ENCODE measurements at places on chromosomes 4 and X. TPM values are rescaled to one million over a fixed set of nuclear protein-coding genes. Genes with fewer than 3 reads are reported as not detected.

GRCh38 chr4:158788516-158788915 lies 19.7 kb downstream of the FNIP2 start:
- DNase-seq, result peak; percentile 66

GRCh38 chr4:138252551-138252950 lies 10.4 kb upstream of the SLC7A11 start:
- no peak for DNase-seq

- peak; percentile 20 for DNase-seq
These were observed 15.4 kb upstream of the FHDC1 start for GRCh38 chr4:152920768-152921167.

DNA sequence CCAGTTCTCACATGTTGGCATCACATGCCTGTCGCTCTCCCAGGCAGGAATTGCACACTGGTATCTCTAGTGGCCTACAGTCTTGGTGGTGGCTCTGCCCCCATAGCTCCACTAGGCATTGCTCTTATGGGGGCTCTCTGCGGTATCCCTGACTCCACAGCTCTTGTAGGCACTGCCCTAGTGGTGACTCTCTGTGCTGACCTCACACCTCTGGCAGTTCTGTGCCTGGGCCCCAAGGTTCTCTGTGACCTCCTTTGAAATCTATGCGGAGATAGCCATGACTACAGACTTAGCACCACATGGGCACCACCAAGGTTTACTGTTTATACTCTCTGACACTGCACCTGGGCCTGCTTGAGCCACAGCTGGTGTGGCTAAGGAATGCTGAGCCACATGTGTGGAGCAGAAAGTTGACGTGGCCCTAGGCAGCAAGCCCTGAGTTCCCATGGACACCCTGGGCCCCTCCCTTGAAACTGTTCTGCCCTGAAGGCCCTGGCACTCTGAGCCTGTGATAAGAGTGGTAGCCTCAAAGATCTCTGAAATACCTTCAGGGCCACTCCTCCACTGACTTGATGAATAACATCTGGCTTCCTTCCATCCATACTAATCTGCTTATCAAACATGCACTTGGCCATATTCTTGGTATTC lies 8.0 kb downstream of the SLC9B1 start:
- DNase-seq, result no peak

RIBC1 gene
- 1.0 TPM for total RNA-seq

Measured in dermis blood vessel endothelial cell (primary cell).